ENCODE measurements at places on chromosomes 6 and 20.

- no peak for DNase-seq
These were observed 2.4 kb downstream of the CEP85L start for GRCh38 chr6:118648866-118649554.

DNA sequence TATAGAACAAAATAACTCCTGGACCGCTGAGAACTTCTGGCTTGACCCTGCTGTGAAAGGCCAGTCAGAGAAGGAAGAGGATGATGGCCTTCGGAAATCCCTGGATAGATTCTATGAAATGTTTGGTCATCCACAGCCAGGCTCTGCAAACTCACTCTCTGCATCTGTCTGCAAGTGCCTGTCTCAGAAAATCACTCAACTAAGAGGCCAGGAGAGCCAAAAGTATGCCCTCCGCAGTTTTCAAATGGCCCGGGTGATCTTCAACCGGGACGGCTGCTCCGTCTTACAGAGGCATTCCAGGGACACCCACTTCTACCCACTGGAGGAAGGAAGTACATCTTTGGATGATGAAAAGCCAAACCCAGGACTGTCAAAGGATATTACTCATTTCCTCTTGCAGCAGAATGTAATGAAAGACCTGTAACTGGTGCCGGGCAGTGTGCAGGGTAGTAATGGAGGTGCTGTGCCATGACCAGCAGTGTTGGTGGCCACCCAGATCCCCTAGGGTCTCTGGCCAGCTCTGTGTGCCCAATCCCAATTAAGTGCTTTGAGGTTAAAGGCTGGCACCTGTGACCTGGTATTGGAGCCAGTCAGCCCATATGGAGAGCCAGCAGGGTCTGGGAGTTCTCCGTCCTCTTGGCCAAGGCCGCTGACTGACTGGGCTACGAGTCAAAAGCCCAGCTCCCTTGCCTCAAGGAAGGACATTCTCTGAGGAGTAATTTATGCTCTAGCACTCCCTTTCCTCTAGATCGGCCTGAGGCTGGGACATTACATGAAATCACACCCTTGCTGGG is 87.1 kb downstream of the TRMT6 start:
- DNase-seq = peak; percentile 98

DNA sequence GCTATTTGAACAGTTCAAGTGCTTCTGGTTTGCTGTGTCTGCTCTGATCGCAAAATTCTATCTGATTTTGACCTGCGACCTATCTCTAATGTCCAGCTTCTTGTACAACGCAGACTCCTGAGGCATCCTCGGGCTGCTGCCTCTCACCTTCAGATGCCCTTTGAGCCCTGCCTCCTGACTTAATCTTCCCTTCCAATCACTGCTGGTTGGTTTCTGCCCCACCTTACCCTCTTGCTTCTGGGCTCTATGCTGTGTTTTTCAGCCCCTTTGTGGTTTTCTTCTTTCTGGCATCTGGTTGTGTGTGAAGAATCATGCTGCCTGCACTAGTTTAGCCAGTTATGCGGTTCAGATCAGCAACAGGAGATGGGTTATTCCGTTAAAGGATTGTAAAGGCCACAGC is 131.2 kb upstream of the THEMIS start:
- DNase-seq = no peak

- DNase-seq = no peak
These were observed 80.6 kb upstream of the HIVEP1 start for GRCh38 chr6:11931296-11932035.

DNA sequence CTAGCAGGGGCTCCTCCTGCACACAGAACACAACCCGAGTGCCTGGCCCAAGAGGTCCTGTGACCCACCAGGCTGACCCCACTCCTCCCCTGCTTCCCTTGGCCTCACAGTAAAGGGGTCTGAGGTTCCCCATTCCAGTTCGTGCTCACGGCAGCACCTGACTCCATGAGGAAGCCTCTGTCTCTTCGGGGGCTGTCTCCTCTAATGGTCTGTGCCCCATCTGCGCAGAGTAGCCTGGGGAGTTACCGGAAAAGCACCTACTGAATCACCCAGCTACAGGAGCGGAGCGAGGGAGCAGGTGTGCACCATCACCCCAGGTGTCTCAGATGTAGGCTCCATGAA is 93.2 kb downstream of the ASXL1 start:
- no peak for DNase-seq

DNA sequence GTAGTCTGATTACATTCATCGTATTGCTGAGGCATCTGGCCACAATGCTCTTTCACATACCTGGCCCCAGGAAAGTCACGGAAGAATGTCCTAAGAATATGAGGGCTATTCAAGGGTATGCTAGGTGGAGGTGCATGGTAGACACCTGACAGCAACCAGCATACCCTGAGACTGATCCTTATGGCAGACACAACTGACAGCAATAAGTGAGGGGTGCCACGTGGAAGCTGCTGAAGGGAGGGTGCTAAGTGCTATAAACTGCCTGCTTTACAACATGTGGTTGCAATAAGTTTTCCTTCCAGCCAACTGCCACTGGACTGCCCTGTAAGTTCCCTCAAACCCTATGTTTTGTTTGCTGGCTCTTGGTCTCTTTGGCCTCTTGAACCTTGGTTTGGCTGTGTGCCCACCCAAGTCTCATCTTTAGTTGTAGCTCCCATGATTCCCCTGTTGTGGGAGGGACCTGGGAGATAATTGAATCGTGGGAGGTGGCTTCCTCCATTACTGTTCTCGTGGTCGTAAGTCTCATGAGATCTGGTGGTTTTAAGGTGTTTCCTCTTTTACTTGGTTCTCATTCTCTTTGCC is 201.3 kb upstream of the MOCS1 start:
- DNase-seq = no peak

DNA sequence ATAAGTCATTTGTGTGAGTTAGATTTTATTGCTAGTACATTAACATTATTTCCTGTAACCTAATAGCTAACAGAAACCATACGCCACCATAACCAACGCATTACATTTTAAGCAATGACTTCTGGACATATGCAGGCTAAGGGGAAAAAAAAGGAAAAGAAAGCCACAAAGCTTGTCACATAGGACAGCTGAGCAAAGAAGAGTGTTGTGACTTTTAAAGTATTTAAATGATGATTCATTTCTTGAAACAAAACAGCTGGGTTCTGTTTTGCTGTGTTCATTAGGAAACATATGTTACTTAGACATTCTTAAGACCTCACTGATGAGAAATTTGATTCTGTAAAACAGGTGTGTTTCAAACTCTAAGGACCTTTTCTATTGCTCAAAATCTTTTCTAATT is 171.4 kb downstream of the COL9A1 start:
- no peak for DNase-seq

DNA sequence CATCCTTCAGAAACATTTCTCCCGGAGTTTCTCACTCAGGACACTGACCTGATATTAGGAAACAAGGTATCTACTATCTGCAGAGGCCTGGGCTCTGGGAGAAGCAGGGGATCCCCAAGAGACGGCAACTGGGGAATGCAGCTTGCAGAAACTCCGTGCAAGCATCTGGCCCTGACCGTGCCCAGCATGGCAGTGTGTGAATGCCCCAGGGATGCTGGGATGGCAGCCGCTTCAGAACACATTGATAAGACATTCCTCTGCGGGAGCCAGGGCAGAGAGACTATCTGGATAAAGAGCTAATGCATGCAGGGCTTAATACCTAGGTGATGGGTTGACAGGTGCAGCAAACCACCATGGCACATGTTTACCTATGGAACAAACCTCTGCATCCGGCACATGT is 55.4 kb downstream of the NFATC2 start:
- no peak for DNase-seq
